ENCODE measurements at places on chromosomes 12 and 14.

DNA sequence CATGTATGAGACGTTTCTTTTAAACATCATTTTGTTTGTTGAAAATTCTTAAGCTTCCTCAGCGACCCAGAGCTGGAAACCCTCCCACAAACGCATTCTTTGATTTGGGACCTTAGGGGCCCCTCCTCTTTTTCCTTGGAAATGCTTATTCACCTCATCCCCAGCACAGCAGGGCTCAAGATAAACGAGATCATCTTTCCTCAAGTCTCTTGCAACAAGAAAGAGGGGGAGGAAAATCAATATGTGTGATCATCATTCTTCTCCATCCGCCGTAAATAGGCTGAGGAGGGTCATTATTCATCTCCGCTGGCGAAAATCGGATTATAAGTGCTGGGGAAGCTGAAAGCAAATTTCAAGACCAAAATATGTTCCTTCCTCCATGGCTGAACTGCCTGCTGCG, 1415.2 kb downstream of the AACS start:
- no peaks in the 10 kb centered on the region for H3K27me3 ChIP-seq
- no peak overlapping the region for H3K4me3 ChIP-seq
- H3K36me3 ChIP-seq: no peaks in the 10 kb centered on the region
- DNase-seq: no peak
- H3K27ac ChIP-seq: no peak overlapping the region
- H3K4me1 ChIP-seq: no peaks in the 10 kb centered on the region

DNA sequence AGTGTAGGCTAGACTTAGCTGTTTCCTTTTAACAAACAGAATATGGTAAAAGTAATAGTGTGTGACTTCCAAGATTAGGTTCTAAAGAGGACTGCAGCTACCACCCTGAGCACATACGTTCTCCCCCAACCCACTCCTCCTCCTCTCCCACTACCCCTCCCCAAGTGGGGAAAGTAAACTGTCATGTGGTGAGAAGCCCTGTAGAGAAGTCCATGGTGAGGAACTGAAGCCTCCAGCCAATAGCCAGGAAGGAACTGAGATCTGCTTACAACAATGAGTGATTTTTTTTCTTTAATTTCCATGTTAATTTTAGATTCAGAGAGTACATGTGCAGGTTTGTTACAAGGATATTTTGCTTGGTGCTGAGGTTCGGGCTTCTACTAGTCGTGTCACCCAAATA, 57.0 kb upstream of the EGLN3 start:
- no peaks in the 10 kb centered on the region for H3K36me3 ChIP-seq
- H3K4me3 ChIP-seq: no peak overlapping the region
- peaks cover 5% of the 10 kb centered on the region for H3K27me3 ChIP-seq

GRCh38 chr12:25287610-25288009, 36.9 kb upstream of the KRAS start:
- H3K4me1 ChIP-seq: no peaks in the 10 kb centered on the region
- H3K4me3 ChIP-seq: no peak overlapping the region
- H3K36me3 ChIP-seq: no peaks in the 10 kb centered on the region
- no peak overlapping the region for H3K27ac ChIP-seq
- no peak for DNase-seq
- H3K27me3 ChIP-seq: no peaks in the 10 kb centered on the region

- no peaks in the 10 kb centered on the region for H3K36me3 ChIP-seq
- H3K27ac ChIP-seq: no peak overlapping the region
- no peak overlapping the region for H3K4me3 ChIP-seq
- H3K4me1 ChIP-seq: peaks cover 21% of the 10 kb centered on the region
- peak; percentile 28 for DNase-seq
- no peaks in the 10 kb centered on the region for H3K27me3 ChIP-seq
These were observed 8.0 kb downstream of the SCNN1A start for GRCh38 chr12:6367065-6367968.

GRCh38 chr14:22928237-22929103, 706 bp downstream of the PRMT5 start:
- no peak for DNase-seq
- peaks cover 21% of the 10 kb centered on the region for H3K36me3 ChIP-seq
- peak overlapping the region; percentile 82 for H3K27ac ChIP-seq
- H3K4me1 ChIP-seq: peaks cover 3% of the 10 kb centered on the region
- H3K27me3 ChIP-seq: no peaks in the 10 kb centered on the region
- H3K4me3 ChIP-seq: peak overlapping the region; percentile 64

DNA sequence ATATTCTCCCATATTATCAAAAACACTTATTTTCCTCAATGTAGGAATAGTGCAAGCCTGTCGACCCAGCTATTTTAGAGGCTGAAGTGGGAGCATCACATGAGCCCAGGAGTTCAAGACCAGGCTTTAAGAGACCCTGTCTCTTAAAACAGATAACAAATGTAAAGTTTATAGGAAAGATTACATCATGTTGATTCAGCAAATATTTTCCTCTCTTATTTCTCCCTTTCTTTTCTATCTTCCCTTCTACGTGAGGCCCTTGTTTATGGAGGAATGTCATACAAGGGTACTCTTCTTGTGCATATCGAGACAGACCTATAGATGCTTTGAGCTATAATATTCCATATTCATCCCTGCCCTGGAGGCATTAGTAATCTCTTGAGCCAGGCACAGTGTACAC, 36.5 kb upstream of the FGD4 start:
- no peak overlapping the region for H3K27ac ChIP-seq
- no peaks in the 10 kb centered on the region for H3K27me3 ChIP-seq
- DNase-seq: no peak
- no peak overlapping the region for H3K4me3 ChIP-seq
- 0 out of 2 replicates have a peak, but pooled peaks cover 1% of the 10 kb centered on the region for H3K36me3 ChIP-seq

GRCh38 chr12:106954462-106955376, 988 bp upstream of the TMEM263 start:
- H3K27ac ChIP-seq: peak overlapping the region; percentile 85
- peaks cover 3% of the 10 kb centered on the region for H3K36me3 ChIP-seq
- DNase-seq: peak; percentile 29
- no peaks in the 10 kb centered on the region for H3K27me3 ChIP-seq

DNA sequence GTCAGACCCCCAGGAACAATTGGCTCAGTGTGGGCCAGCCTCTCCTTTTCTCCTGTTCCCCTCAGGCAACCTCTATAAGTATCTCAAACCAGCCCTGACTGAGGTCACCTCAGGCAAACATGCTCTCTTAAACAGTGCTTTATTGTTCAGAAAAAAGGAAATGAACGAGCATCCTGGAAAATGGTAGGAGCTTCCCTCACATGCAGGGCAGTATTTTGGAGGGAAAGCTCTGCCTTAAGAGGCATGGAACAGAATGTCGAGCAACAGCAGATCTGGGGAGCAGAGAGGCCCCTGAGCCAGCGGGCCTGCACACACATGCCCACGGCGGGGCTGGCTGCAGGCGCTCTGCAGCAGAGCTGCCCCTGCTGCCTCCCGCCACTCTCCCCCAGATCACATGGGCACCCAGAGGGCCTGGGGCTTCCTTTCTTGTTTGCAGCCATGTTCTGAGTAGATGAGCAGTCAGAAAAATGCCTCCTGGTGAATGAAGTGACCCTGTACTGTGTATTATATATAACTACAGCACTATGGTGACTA, 42.0 kb downstream of the MOK start:
- H3K27me3 ChIP-seq: no peaks in the 10 kb centered on the region
- H3K27ac ChIP-seq: peak overlapping the region; percentile 53
- H3K4me1 ChIP-seq: peaks cover 8% of the 10 kb centered on the region

DNA sequence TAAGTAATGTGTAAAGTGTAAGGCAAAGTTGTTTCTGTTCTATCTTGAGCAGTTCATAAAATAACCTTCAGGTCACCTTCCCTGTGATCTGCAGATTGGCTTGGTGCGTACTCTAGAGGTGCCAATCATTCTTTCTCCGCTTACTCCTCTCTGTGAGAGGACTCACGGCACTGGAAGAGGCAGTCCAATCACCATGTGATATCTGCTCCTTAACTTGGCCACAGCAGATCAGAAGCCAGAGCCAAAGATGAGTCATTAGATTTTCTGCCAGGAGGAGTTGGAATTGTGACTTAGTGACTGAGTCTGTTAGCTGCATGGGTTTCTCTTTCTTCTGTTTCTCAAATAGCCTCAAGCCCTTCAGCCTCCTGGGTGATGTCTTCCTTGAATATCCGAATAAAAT, 165.5 kb downstream of the SLC41A2 start:
- H3K4me1 ChIP-seq: no peaks in the 10 kb centered on the region
- H3K36me3 ChIP-seq: no peaks in the 10 kb centered on the region
- H3K27ac ChIP-seq: no peak overlapping the region
- no peaks in the 10 kb centered on the region for H3K27me3 ChIP-seq
- peak; percentile 86 for DNase-seq
- H3K4me3 ChIP-seq: no peak overlapping the region

- H3K27me3 ChIP-seq: no peaks in the 10 kb centered on the region
- H3K4me1 ChIP-seq: no peaks in the 10 kb centered on the region
- H3K36me3 ChIP-seq: peaks cover 79% of the 10 kb centered on the region
These were observed 46.7 kb downstream of the HSP90AA1 start for GRCh38 chr14:102040153-102040552.

DNA sequence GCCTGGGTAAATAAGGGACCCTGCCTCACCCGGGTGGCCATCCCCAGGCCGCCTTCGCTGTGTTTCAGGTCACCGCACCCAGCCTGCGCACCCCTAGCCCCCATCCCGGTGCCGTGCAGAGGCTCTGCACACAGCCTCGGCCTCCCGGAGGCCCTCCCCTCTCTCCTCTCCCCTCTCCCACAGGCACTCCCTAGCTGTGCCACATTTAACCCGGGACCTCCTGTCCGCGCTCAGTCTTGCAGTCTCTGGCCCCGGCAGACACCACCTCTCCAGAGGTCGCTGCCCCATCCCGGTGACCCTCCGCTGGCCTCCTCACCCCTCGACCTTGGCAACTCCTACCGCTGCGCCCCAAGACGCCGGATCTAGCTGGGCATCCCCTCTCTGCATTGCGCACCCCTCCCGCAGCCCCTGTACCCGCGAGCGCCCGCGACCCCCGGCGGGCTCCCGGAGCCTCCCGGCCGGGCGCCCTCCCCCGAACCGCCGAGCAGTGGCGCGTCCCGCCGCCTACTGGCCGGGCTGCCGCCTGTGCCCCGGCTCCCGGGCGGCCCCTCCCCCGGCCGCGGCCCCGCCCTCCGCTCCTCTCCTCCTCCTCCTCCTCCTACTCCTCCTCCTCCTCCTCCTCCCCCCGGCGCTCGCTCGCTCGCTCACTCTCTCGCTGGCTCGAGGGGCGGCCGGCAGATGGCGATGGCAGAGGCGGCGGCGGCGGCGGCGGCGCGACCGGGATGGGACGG, 120.7 kb downstream of the AACS start:
- H3K4me1 ChIP-seq: no peaks in the 10 kb centered on the region
- no peak within 1 kb of the TSS for H3K4me3 ChIP-seq
- no peaks in the 10 kb centered on the region for H3K36me3 ChIP-seq
- DNase-seq: peak; percentile 44
- H3K27me3 ChIP-seq: peaks cover 49% of the 10 kb centered on the region
- no peak within 1 kb of the TSS for H3K27ac ChIP-seq

- H3K27me3 ChIP-seq: no peaks in the 10 kb centered on the region
- H3K4me3 ChIP-seq: no peak overlapping the region
These were observed 106.4 kb downstream of the DIP2B start for GRCh38 chr12:50611021-50611744.

DNA sequence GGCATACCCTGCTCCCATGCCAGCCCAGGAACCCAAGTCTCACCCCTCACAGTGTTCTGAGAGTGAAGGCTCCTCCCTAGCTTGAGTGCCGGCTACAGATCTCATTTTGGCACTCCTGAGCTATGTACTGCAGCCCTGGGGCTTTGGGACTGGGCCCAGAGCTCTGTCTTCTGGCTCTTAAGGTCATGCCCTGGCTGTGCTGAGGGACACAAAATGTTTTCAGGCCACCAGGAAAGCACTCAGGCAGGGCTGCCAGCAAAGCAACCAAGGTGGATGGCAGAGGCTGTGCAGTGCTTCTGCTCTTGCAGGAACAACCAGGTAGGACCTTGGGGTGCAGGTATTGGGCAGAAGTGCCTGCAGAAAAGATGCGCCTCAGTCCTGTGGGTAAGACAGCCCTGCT, 564.0 kb downstream of the SLC6A15 start:
- H3K27me3 ChIP-seq: no peaks in the 10 kb centered on the region
- H3K4me3 ChIP-seq: no peak overlapping the region
- DNase-seq: no peak
- H3K36me3 ChIP-seq: no peaks in the 10 kb centered on the region
- H3K4me1 ChIP-seq: no peaks in the 10 kb centered on the region
- H3K27ac ChIP-seq: no peak overlapping the region

- H3K27ac ChIP-seq: no peak overlapping the region
- H3K36me3 ChIP-seq: no peaks in the 10 kb centered on the region
- H3K4me3 ChIP-seq: no peak overlapping the region
- H3K27me3 ChIP-seq: peaks cover 4% of the 10 kb centered on the region
- peak; percentile 20 for DNase-seq
- peaks cover 4% of the 10 kb centered on the region for H3K4me1 ChIP-seq
These were observed 127.7 kb downstream of the LLPH start for GRCh38 chr12:66002812-66003211.

GRCh38 chr12:10960211-10960610, 21.1 kb upstream of the TAS2R14 start:
- H3K27ac ChIP-seq: no peak overlapping the region
- H3K27me3 ChIP-seq: no peaks in the 10 kb centered on the region
- H3K4me3 ChIP-seq: no peak overlapping the region
- no peaks in the 10 kb centered on the region for H3K4me1 ChIP-seq

- H3K36me3 ChIP-seq: no peaks in the 10 kb centered on the region
- no peaks in the 10 kb centered on the region for H3K4me1 ChIP-seq
- no peak for DNase-seq
- H3K4me3 ChIP-seq: no peak overlapping the region
- H3K27ac ChIP-seq: no peak overlapping the region
These were observed 121.3 kb downstream of the PTPRO start for GRCh38 chr12:15443611-15444010.

DNA sequence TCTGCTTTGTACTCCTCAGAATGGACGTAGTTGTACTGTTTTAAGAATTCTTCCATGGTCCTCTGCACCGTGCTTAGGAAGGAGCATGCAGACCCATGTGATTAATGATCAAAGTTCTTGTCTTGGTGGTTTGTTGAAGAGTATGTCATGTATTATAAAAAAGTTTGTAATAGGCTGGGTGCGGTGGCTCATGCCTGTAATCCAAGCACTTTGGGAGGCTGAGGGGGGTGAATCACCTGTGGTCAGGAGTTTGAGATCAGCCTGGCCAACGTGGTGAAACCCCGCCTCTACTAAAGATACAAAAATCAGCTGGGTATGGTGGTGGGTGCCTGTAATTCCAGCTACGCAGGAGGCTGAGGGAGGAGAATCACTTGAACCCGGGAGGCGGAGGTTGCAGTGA, 61.8 kb upstream of the RTL1 start:
- no peaks in the 10 kb centered on the region for H3K27me3 ChIP-seq
- no peaks in the 10 kb centered on the region for H3K4me1 ChIP-seq
- no peak for DNase-seq
- H3K36me3 ChIP-seq: peaks cover 29% of the 10 kb centered on the region
- H3K27ac ChIP-seq: no peak overlapping the region

GRCh38 chr14:68585690-68586089, 207.2 kb downstream of the ZFP36L1 start:
- no peak overlapping the region for H3K4me3 ChIP-seq
- H3K27ac ChIP-seq: no peak overlapping the region
- H3K27me3 ChIP-seq: no peaks in the 10 kb centered on the region
- peak; percentile 11 for DNase-seq
- no peaks in the 10 kb centered on the region for H3K36me3 ChIP-seq

- H3K4me3 ChIP-seq: no peak overlapping the region
- H3K27me3 ChIP-seq: peaks cover under 1% of the 10 kb centered on the region
- no peaks in the 10 kb centered on the region for H3K36me3 ChIP-seq
- peaks cover 7% of the 10 kb centered on the region for H3K4me1 ChIP-seq
These were observed 63.5 kb downstream of the CCDC92 start for GRCh38 chr12:123908884-123909725.
